ENCODE measurements at places on chromosomes 1 and 21.
A peak's percentile ranks its signal among the peaks of the same experiment; 100 is the strongest.

DNA sequence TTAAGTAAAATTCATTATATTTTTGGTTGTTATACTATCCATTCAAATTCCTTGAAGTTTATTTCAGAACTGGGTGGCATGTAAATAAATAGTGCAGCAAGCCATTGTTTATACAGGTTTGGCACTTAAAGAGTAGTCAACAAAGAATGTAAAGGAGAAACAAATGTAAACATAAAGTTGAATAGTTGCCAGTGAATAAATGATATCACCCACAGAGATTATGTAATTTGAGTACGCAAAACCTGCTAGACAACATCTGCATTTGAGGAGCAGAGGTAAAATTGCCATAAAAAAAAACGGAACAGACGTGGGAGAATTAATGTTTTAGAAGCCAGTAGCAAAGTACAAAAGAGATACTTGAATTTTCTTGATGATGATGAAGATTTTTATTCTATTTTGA is 111.6 kb downstream of the ADGRL2 start:
- DNase-seq: no peak

GRCh38 chr1:232413674-232414073 is 216.3 kb downstream of the SIPA1L2 start:
- no peak for DNase-seq

DNA sequence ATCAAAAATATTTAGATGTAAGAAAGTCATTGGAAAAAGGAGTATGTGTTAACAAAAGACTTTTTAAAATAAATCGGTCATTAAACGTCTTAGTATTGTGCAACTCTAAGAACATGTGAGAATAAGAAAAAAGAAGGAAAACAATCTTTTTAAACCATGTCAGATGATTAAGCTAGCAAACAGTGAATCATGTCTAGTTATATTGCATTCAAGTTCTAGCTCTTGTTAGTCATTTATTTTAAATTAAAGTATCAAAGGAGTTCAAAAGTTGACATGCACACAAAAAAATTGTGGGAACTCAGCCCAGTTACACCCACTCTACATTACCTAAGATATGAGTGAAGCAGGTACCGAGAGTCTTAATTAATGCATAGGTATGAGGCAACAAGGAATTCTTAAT is 9.8 kb downstream of the FRRS1 start:
- DNase-seq: no peak

- no peak for DNase-seq
Observed at GRCh38 chr21:41815652-41816582, 49.1 kb upstream of the RIPK4 start.

- DNase-seq: no peak
Observed at GRCh38 chr1:168261390-168261789, 19.3 kb upstream of the TBX19 start.

- DNase-seq: no peak
Observed at GRCh38 chr1:230271300-230272035, 154.7 kb downstream of the PGBD5 start.

DNA sequence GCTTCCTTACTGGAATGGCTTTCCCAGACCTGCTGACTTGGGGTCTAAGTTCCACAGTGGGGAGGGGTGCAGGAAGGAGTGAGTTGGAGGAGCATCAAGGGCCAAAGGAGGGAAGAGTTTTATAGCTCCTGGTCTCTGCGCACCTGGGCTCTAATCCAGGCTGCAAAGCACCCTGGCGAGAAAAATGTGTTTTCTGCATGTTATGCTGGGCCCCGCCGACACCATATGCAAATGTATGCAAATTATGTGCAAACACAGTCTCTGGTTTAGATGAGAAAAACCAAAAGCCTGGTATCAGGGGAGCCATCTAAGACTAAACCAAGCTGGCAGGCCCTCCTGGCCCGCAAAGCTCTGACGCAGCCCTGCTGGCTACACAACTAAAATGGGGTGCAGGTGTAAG is 95.0 kb downstream of the VWA5B1 start:
- DNase-seq: no peak

- peak; percentile 67 for DNase-seq
Observed at GRCh38 chr1:93591676-93592550, 89.7 kb downstream of the BCAR3 start.

DNA sequence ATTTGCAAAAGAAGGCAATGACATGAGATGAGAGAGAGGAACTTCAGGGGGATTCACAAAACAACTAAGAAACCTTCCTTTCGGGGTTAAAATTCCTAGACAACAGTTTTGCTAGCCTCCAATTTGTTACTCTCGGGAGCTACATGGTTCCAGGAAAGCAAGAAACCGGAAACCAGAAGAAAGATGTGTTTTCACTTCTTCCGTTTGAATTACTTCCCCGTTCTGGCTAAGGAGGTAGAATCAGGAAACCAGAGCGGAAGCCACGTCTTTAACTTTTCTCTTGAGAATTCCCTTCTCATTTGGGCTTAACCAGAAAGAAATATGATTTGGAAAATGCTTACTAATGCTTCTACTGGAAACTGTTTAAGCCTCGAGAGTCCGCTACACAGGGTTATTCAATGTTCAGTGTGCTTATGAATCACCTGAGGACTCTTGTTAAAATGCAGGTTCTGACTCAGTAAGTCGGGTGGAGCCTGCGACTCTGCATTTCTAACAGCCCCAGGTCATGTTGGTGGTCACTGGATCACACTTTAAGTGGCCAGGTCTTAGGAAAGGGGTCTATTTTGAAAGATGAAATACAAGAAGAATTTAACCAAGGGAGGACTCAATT is 43.5 kb upstream of the MCOLN3 start:
- no peak for DNase-seq

GRCh38 chr1:167718914-167719691 is 2.7 kb upstream of the MPZL1 start:
- DNase-seq: no peak

- peak; percentile 55 for DNase-seq
Observed at GRCh38 chr1:27521336-27521831, 31.4 kb upstream of the WASF2 start.

GRCh38 chr1:211734791-211735190 is 59.4 kb upstream of the NEK2 start:
- DNase-seq: no peak

- DNase-seq: no peak
Observed at GRCh38 chr21:39720126-39720778, 24.7 kb upstream of the IGSF5 start.

- DNase-seq: no peak
Observed at GRCh38 chr1:231242516-231243198, 1.6 kb downstream of the GNPAT start.

GRCh38 chr1:186479162-186479561 is 18.2 kb upstream of the PDC start:
- DNase-seq: no peak

DNA sequence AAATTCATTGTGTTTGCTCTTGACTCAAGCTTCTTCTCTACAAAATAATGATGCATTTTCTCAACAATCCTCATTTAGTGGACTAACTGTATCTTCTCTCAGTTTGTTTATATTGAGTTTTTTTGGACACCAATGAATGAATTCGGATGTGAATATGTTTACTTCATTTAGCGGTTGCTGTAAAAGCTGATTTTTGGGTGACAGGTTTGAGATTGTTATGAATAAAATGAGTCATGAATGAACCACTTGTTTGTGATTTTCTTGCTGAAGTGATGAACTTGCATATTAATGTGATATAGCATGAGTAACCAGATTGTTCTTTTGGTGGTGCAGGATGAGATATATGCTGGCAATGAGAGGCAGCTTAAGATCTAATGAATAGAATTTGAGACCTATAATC is 3.1 kb downstream of the DNM3 start:
- no peak for DNase-seq

- no peak for DNase-seq
Observed at GRCh38 chr1:115463347-115463746, 125.3 kb upstream of the NGF start.

DNA sequence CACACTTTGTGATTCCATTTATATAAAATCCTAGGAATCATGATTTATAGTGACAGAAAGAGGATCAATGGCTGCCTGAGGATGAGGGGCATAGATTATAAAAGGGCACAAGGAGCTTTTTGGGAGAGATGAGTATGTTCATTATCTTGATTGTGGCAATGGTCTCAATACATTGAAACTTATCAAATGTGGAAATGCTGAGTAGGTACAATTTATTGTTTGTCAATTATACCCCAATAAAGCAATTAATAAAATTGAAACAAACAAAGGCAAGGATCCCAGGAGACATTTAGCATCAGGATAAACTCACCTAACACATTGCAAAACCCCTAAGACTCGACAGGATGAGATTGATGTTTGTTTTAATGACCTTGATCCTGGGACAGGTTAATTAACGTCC is 153.1 kb upstream of the KLHDC7A start:
- no peak for DNase-seq

- no peak for DNase-seq
Observed at GRCh38 chr1:66596191-66596590, 62.2 kb downstream of the SGIP1 start.

- no peak for DNase-seq
Observed at GRCh38 chr1:152786077-152786476, at the start of gene LCE1E. Gene LCE1E, plus strand, starts transcription at chr1:152786257. Its CDS starts 1,043 bp downstream, at chr1:152787300.

DNA sequence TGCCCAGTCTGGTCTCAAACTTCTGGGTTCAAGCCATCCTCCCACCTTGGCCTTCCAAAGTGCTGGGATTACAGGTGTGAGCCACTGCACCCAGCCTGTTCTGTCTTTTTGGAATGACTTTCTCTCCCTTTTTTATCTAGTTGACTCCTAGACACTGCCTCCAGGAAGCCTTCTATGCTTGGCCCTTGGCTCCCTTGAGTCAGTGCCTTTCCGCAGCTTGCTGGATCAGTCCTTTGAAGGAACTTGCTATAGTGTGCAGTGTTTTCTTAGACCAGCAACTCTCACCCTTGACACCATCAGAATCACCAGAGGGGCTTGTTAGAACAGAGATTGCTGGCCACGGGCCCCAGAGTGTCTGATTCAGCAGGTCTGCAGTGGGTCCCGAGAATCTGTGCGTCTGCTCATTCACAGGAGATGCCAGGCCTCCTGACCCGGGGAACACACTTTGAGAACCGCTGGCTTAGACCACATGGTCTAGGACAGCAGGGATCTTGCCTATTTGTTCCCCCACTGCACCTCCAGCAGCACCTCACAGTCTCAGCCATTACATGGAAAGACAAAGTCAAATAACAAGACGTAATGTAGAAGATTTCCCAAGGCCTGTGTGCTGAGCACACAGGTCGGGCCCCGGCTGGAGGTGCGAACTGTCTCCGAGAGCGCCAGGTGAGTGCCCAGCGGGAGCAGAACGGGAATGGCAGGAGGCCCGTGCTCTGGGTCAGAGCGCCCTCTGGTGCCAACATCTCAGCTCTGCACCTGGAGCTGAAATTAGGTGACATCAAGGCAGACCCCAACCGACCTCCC is 27.4 kb upstream of the CTPS1 start:
- DNase-seq: peak; percentile 68

DNA sequence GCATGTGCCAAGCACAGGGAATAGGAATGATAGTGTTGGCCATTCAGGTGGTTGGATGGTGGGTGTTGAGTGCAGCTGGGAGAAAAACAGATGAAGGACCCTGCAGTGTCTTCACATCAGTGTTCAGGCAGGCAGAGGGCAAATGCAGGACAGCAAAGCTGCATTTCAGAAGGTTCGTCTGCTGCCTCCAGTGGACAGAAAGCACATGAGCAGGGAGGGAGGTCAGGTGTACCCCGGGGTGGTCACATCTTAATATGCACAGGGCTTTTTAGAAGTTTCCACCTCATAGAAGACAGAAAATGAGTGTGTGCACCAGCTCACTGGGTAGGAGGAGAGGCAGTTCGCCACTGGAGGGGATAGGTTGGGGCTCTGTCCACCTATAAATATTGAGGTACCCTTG is 184.9 kb downstream of the SLC35F3 start:
- DNase-seq: no peak

GRCh38 chr1:94754095-94754494 is 66.1 kb upstream of the SLC44A3 start:
- DNase-seq: no peak

DNA sequence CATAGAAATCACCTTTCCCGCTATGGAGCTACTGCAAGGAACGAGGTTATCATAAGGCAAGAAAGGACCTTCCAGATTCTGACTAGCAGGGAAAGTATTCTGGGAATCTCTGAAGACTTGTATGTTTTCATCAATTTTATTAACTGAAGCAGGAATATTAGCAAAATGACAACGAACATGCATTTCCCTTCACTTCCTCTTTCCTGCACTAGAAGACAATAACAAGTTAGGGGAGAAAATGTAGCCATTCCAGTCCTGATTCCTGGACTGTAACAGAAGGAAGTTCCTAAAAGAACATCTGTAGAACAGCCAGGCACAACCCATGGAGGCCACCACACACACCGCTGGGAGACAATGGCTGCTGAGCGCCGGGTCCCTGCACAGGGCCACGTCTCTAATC is 106.8 kb downstream of the RAVER2 start:
- no peak for DNase-seq

DNA sequence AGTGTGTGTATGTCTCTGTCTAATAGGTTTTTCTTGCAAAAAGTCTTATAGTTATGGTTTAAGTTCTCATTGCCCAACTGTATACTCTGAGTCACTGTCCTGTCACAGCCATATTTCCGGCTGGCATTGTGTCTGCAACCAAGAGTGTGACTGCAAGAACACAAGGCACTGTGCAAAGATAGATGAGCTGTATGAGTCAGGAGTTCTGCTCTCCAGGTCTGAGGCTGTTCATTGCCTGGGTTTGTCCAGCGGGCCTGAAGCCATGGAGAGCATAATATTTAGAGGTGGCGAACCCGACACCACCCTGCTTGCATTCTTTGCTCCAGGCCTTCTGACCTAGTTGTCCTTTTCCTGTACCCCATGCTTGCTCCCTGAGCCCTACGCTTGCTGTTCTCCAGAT is 50.9 kb upstream of the CNIH3 start:
- no peak for DNase-seq

DNA sequence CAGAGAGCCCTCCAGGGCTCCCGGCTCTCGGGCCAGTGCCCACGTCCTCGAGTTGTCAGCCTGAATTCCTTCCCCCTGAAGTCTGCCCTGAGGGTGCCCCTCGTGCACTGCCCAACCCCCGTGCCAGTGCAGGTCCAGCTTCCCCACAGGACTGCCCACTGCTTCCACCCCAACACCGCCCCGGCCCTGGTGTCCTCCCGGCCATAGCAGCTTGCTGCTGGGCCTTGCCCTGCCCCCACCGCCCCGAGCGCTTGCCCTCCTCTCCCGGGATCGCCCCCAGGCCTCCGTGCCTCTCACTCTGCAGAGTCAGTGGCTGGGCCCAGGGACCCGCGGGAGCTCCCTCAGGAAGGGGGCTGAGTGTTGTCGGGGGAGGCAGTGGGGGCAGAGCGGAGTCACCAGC is 24.1 kb upstream of the ARHGEF16 start:
- no peak for DNase-seq

GRCh38 chr1:97824624-97825023 is 96.2 kb downstream of the DPYD start:
- no peak for DNase-seq

GRCh38 chr1:160539990-160540858 is 17.2 kb upstream of the SLAMF6 start:
- peak; percentile 76 for DNase-seq

GRCh38 chr1:72466376-72466775 is 184.0 kb upstream of the NEGR1 start:
- DNase-seq: no peak

GRCh38 chr1:20028726-20029125 is 41.3 kb upstream of the PLA2G5 start:
- DNase-seq: no peak
